ENCODE measurements at places on chromosomes 1 and 21.

- no peak for DNase-seq
Observed at GRCh38 chr1:12346483-12347151, 116.8 kb downstream of the VPS13D start.

GRCh38 chr1:46605232-46605631, 1.2 kb upstream of the MKNK1 start:
- DNase-seq = no peak

DNA sequence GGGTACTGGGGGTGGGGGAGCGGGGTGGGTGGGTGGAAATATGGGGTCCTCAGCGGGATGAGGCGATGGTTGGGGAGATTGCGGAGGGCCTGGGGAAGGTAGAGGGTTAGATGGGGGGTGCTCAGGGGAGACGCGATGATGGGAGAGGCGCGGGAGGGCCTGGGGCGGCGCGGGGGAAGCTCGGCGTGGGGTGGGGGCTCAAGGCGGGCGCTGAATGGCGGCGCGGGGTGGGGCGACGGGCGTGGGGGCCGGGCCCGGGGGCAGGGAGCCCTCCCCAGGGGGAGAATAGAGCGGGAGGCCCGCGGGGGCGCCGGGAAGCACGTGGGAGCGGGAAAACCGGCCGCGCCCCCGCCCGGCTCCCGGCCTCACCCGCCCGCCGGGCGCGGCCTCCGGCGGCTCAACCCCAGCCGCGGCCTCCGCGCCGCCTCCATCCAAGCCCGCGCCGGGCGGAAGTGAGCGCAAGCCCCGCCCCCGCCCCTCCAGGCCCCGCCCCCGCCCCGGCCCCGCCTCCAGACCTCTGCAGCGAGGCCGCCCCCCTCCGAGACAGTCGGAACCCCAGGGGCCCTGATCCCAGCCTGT, at the start of gene FAAP20:
Gene FAAP20, minus strand, starts transcription at position 454 of the 579 bp plus-strand sequence. Its CDS starts 23 bp downstream, at position 431.
- peak; percentile 74 for DNase-seq

- DNase-seq = peak; percentile 94
Observed at GRCh38 chr1:33472269-33472980, at the start of gene ZSCAN20. TSS of gene ZSCAN20 (plus strand) at chr1:33472645. CDS start at chr1:33479289, 6,644 bp downstream.

DNA sequence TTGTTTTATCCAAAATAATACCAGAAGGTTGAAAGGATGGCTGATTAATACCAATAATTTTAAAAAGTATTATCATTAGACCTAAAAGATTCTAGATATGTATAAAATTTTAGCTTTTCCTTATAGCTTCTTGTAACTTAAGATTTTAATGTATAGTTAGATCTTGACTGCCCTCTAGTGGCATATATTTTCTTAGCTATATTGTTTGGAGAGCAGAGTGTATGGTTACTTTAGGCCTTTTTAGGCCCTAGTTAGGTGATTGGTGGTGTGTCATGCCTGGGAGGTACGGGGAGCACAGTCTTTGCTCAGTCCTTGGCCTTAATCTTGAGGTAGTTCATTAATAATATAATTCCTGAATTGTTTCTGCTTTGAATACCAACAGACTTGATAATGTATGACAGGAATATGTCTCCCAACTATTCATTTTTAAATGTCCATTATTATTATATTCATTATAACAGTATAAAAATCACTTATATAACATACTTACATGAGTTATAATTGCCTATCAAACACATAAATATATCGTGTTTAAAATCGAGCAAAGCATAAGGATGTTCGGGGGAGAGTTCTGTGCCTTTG, 328.4 kb downstream of the ZP4 start:
- DNase-seq = peak; percentile 56

GRCh38 chr1:215923129-215923824, 356.2 kb downstream of the KCTD3 start:
- DNase-seq = peak; percentile 4

- DNase-seq = no peak
Observed at GRCh38 chr1:35443768-35444518, 113.3 kb downstream of the KIAA0319L start.
